ENCODE measurements at places on chromosomes 2 and 18.

- no peak for DNase-seq
Measured at GRCh38 chr18:77557046-77557587, 307.5 kb downstream of the GALR1 start.

GRCh38 chr2:172813314-172813888 lies 77.8 kb downstream of the RAPGEF4 start:
- DNase-seq, result no peak

GRCh38 chr2:118059919-118060478 lies 28.3 kb upstream of the INSIG2 start:
- DNase-seq, result no peak

DNA sequence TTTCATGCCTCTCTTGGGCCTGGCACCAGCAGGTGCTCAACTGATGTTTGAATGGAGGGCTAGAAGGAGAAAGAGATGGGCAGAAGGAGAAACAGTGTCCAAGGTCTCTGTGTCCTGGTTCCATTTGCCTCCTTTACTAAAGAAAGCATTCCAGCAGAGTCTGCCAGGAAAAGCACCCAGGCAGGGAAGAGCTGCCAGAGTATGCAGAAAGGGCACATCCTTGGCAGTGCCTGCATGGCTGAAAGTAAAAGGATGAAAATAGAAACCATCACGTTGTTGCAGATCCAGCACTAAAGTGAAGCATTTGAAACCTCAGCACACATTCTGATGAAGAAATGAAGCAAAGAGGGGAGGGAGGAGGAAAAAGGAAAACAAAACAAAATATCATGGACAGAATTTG lies 142.2 kb downstream of the ESCO1 start:
- peak; percentile 59 for DNase-seq

DNA sequence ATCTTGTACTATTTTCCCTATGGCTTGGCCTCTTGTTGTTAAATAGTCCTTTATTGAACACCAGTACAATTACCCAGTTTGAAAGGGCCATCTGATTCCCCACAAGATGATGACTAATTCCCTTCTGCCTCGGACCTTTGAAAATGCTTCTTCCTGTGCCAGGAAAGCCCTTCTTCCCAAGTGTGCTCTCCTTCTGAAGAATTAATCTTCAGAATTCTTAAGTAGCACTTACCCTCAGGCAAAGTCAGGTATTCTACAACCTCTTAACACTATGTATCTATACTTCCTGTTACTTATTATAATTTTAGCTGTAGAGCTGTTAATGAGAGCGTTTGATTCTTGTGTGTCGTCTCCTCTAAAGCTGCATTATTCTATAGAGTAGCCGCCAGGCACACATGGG lies 28.6 kb upstream of the MEX3C start:
- no peak for DNase-seq

DNA sequence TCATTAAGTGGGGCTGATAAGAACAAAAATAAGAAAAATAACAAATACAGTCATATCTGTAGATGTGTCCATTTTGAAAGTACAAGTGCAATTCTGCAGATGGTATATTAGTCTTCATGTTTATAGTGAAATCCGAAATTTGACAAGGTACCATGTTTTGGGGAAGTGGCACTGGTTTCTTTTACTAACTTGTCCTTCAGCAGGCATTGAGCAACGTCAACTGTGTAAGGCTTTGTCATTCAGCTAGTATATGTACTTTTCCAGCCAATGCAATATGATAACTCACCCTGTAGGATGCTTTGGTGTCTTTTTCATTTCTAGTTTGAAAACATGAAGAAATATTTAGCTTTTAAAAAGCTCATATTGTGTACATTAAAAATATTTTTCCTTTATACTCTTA lies 139.9 kb downstream of the MCFD2 start:
- no peak for DNase-seq

- DNase-seq, result no peak
Measured at GRCh38 chr18:48059455-48060010, 129.1 kb upstream of the SMAD2 start.

GRCh38 chr2:182921234-182921633 lies 54.8 kb upstream of the FRZB start:
- DNase-seq, result no peak

DNA sequence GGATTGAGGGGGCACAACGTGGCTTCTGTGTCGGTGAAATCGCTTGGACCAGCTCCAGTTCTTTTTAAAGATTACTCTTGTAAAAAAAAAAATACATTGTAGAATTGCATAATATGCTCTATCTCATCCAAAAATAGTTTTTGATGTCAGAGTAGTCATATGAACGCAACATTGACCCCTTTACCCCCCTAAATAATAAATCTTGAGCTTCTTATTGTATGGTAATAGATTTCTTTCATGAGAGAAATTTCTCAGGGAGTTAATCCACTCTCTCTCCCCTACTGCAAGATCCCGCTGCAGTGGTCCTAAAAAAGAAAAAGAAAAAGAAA lies 50.2 kb upstream of the PAIP2B start:
- DNase-seq, result no peak

Measured in left ventricle myocardium superior (tissue), 1 donor.